ENCODE measurements at places on chromosomes 3 and 15. TPM values are rescaled to one million over a fixed set of nuclear protein-coding genes. Genes with fewer than 3 reads are reported as not detected.
A peak's percentile ranks its signal among the peaks of the same experiment; 100 is the strongest.

The WWTR1 gene
- 205 TPM for total RNA-seq

DNA sequence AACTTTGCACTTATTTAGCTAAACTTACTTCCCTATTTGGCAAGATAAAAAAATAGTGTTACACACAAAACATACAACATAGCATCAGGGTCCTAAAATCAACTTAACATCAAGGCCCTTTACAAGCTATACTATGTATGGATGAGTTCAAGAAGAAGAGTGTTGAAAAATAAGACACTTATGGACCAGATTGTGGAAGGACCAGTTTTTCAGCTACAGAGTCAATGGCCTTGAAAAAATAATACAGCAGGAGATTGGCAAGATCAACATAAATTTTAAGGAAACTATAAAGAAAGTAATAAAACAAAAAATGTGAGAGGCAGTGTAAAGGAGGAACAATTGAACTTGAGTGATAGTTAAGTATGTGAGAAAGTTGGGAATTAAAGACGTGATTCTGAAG, 66.3 kb upstream of the BBX start:
- no peak for DNase-seq

DNA sequence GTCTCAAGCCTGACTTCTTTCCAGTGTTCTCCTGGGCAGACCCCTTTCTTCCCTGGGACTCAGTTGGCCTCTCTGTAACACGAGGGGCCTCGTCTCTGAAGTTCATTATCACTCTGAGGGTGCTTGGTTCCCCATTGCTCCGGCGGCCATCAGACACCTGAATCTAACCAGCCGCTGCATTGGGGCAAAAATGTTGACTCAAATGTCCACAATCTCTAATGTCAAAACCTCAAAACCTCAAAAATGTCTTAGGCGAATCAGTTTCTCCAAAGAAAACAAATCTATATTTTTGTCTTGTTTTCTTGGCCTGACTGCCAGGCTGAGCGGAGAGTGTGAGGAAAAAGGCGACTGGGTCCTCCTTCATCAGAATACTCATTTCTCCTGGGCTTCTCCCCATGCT, 220.7 kb downstream of the VPS13C start:
- DNase-seq, result peak; percentile 25

DNA sequence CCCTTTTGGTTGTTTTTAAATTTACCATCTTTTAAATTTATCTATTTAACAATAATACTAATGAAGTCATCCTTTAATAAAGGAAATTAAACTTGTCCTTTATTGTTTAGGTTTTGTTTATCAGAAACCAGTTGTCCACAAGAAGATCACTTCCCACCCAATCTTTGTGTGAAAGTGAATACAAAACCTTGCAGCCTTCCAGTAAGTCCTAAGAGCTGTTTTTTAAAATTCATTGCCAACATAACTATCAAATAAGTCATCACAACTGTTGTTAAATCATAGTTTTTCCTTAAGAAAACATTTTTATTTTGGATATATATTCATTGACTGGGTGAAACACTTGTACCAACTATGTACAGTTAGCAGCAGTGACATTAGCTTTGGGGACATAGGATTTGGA, 59.4 kb downstream of the CALML4 start:
- DNase-seq, result peak; percentile 18

GRCh38 chr3:144521131-144521530, 549.5 kb downstream of the DIPK2A start:
- no peak for DNase-seq

DNA sequence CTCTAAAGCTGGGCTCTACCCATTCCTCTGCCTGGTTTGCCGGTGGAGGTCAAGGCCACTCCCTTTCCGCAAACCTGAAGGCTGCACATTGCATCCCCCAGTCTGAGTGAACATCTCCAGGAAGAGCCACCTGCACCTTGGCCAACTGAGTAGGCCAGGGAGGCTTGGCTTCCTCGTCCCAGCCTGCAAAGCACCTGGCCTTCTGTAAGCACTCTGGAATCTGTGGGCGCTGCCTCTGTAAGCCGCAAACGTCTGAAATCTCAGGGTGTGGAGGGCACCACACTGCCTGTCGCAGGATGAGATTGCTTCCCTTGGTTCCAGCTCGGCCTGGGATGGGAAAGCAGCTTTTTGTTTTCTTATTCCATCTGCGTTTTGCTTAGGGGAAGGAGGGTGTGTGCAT, 81.3 kb downstream of the SEC22A start:
- no peak for DNase-seq

DNA sequence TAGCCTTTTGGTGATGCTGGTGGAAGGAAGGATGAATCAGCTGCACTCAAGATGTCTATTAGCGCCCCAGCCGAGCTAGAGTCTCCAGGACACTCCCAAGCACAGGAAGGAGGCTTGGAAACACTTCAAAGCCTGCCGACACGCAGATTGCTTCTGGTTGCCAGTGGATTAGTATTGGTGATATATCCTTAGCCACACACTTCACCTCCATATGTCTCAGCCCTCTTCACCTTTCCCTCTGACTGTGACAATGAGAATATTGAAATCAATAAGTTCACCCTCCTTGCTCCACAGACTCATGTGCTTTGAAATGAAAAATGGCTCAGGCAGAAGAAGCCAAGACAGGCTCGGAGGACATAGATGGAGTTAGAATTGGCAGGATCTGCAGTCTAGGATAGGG, 102.9 kb upstream of the LRRN1 start:
- no peak for DNase-seq

- no peak for DNase-seq
Measured at GRCh38 chr3:139601191-139601961, 61.8 kb upstream of the RBP1 start.

- no peak for DNase-seq
Measured at GRCh38 chr3:119981386-119981785, 112.9 kb downstream of the GSK3B start.

- DNase-seq, result no peak
Measured at GRCh38 chr3:106332884-106333283, 464.1 kb upstream of the CBLB start.

The PLSCR1 gene
- 173 TPM for total RNA-seq

The EAF2 gene
- total RNA-seq, result 2.1 TPM

The GNB4 gene
- total RNA-seq, result 50.5 TPM

The NGLY1 gene
- 11.8 TPM for total RNA-seq

DNA sequence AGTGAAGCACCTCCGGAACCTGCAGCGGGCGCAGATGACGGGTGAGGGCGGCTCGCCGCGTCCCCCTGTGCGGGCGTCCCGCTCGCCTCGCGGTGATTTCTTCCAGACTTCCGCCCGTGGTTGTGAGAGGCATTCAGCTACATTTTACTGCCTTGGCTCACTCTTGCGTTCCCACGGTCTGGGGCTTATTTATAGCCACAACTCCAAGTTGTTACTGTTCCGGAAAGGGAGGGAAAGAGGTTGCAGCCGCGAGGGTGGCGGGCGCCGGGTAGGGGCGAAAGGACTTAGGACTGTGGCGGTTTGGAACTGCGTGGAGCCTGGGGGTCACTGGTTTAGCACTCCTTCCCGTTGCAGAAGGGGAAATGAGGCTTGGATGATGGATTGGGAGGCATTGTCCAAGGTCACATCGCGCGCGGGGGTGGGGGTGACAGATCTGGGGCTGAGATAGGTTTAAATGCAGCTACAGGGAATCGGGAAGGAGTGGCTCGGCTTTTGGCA, 1.1 kb downstream of the HES1 start:
- peak; percentile 85 for DNase-seq

DNA sequence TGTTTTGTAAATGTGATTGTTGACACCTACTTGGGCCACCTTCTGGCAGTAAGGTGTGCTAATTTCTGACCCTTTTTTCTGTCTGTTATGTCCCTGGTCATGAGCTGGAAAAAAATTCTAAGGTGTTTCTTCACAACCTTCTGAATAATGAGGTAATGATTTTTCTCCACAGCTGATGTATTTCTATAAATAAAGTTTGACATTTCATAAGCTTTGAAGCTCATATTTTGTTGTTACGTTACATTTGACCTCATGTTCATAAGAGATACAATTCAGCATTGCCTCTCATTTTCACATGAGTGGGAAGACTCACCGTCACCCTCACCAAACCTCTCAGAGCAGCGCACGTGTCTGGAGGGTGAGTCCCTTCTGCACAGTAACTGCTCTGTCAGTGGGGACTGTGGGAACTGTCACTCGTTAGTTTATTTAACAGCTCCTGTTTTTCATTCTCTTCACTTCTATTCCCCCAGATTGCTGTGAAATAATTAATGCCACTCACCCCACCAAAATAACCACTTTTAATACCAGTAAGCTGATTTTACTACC, 140.9 kb downstream of the PLCL2 start:
- no peak for DNase-seq

The WDR72 gene
- not detected for total RNA-seq

DNA sequence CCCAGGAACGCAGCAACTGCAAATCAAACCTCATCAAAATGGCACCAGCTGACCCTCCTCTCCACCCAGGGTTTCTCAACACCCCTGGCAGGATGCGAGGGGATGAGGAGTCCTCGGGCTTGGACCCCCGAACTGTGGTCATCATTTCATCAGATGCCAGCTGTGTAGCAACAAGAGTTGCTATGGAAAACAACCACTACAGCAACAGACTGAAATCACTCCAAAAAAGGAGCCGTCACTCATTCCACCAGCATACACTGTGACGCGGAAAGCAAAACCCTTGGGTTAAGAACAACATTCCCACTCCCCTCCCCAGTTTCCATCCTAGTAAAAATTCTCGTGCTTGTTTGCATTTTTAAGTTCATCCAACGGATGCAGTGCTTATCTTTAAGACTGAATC, 40.1 kb downstream of the VGLL4 start:
- DNase-seq, result peak; percentile 95

The GPR149 gene
- not detected for total RNA-seq

DNA sequence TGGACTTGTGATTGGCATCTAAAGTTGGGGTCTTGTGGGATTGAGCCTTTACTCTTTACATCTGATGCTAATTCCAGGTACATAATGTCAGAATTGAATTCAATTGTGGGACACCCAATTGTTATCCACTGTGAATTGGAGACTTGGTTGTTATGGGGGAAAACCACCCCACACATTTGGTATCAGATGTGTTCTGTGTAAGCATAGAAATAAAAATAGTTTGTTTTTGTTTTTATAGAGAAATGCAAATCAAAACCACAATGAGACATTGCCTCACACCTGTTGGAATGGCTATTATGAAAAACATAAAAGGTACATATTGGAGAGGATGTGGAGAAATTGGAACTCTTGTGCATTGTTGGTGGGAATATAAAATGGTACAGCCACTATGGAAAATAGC, 58.5 kb downstream of the CPA3 start:
- DNase-seq, result no peak

GRCh38 chr3:38648659-38649499, 608 bp downstream of the SCN5A start:
- DNase-seq, result no peak

GRCh38 chr15:81604713-81605112, 230.7 kb upstream of the TMC3 start:
- DNase-seq, result no peak

The HTR3E gene
- not detected for total RNA-seq

- no peak for DNase-seq
Measured at GRCh38 chr3:181298421-181298820, 308.9 kb upstream of the DNAJC19 start.

GRCh38 chr15:78968539-78969271, 23.9 kb upstream of the CTSH start:
- no peak for DNase-seq

DNA sequence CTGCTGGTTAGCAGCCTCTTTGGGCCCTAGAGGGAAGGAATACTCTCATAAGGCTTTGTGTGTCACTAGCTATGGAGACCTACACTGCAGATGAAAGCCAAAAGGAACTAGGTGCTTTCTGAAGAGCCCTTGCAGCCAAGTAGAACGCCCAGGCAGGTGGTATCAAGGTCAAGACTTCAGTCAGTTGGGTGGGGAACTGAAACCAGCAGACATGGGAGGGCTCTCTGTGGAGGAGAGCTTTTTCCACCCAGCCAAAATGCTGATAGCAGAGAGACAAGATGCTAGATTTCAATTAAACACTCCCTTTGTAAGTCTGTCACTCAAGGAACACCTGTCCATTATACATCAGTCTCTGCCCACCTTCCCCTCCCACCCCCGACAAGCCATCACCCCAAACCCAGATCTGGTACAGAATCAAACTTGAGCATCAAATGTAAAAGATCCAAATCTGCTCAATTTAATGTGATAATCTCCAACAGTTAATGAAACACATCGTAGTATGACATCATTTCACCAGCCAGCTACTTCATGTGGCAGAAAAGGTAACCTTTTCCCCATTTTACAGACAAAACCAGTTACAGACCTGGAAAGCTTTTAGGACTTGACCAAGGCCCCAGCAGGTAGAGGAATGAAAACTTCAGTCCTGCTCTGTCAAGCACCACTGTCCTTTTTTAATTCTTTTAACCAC, 14.6 kb downstream of the MRPS25 start:
- no peak for DNase-seq

The AADACL2 gene
- not detected for total RNA-seq

The PARP16 gene
- 4.7 TPM for total RNA-seq

DNA sequence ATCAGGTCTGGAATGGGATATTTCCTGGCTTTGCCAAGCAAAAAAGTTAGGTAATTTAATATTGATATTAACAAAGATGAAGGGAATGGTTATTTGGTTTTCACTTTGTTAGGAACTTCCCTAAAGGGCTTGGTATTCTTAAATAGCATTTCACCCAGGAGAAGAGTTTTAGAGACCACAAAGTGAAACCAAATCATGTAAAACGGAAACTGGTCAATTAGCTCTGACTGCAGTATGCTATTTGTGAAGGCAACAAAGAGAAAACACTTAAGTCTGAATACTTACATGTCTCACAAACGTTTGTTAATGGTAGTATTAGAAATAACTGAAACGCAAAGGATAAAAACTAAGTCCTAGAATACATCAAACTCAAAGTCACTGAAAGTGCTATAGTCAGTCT, 32.4 kb upstream of the SETMAR start:
- DNase-seq, result no peak

The SLC28A1 gene
- total RNA-seq, result not detected

DNA sequence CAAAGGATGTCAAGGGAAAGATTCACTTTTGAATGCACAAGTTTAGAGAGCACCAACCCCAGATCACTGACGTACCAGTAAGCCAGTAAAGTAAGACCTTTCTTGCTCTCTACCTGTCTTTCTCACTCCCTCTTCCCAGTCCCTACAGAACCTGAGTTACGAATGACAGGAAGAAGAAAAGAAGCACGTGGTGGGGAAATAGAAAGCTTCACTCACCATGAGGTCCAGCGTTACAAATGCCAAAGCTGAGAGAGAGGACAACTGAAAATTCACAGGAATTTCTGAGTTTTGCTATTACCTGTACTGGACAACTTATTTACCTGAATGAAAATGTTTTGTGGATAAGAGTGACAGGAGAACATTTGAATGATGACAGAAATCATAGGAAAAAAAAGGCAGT, 133.2 kb upstream of the GBE1 start:
- DNase-seq, result no peak

GRCh38 chr3:61608711-61609110, 47.3 kb downstream of the PTPRG start:
- no peak for DNase-seq

The CCR4 gene
- total RNA-seq, result not detected

GRCh38 chr15:64688770-64689169, 86.6 kb downstream of the RBPMS2 start:
- no peak for DNase-seq

Measured in fibroblast of the aortic adventitia (primary cell).